Stimulated activated CD4-positive, alpha-beta T cell treated with anti-CD3 and anti-CD28 coated beads, Interleukin-4, amount 100 ng/mL, for 4 hours (primary cell): ENCODE measurements at places on chromosomes 6 and 20.

DNA sequence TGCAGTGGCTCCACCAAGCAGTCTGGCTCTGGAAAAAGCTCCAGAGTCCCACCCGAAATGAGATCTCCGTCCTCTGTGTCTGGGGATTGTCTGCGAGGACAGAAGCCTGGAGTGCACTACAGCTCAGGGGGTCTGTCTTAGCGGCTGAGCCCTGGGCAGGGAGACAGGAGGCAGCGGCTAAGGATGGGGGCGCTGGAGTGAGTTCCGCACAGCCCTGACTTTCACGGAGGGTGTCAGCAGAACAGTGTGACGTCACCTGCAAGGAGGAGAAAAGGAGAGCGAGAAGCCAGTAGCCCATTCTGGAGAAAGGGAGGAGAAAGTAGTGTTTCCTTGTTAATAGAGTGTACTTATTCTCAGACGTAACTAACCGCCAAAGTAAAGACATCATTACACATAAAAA is 97.6 kb downstream of the FAM50B start:
- no peak for DNase-seq

DNA sequence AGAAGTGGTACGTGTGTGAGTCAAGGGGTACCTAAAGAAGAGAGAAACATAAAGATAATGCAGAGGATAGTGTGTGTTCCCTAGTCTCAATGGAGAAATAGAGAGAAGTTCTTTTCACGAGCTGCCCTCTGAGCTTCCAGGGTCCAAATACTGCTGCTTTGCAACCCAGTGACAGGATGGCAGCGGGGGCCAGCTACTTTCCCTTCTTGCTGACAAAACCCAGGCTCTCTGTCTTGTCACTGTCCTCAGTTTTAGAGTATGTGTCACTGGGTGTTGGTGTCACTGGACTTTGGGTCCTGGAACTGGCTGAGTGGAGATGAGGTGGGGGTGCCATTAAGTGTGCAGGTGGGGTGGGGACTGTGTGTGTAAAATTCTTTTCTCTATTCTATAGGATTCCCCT is 265.6 kb downstream of the CDC5L start:
- no peak for DNase-seq

- DNase-seq: no peak
Observed at GRCh38 chr6:49958180-49958579, 5.8 kb downstream of the DEFB114 start.

DNA sequence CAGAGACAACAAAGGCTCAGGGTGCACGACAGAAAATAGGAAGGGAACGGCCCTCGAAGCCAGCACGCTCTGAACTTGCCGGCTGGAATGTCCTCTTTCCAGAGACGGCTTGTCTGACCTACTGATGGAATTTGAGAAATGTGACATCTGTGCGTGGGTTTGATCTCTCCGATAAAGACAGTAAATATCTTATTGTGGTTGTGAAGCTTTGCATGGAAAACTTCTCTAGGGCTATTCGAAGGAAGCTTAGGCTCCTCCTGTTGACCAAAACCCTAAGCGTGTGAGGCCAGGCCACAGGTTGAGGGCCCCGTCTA is 247.3 kb downstream of the ZNF217 start:
- DNase-seq: no peak

DNA sequence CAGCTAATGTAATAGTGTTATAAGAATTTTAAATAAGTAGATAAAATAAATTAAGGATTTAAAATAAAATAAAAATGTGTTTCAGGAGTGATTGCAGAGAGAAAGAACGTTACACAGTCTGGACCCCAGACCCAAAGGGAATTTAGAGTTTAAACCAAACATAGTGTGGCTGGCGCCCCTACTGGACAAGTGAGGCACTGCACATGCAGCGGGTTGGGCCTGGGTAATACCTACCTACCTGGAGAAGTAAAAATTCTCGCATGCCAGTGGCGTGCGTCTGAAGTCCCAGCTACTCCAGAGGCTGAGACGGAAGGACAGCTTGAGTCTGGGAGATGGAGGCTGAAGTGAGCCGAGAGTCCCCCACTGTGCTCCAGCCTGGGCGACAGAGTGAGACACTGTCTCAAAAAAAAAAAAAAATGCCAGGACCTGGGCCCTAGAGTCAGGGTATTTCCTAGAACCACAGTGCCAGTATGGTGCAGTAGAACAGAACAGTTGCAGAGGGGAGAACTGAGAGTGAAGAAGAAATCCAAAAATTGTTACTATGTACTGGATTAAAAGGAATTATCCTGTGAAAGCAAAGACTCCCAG is 71.4 kb upstream of the TCF21 start:
- peak; percentile 5 for DNase-seq

GRCh38 chr6:152223636-152224035 is 413.5 kb downstream of the SYNE1 start:
- no peak for DNase-seq

DNA sequence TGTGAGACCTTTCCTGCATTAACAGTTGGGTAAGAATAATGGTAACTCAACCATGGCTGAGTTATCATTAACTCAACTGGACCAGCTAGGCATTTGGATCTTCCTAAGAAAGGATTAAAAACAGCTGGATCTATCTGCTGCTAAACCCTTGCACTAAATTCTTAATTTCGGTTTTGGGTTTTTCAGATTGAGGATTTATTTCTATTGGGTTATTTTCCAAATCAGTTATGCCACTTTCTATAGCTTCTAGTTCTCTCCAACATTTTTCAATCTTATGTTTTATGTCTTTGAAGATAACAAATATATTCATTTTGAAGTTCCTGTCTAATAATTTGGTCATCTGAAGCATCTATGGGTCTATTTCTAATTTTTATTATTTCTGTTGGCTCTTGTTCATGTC is 92.5 kb downstream of the KIF13A start:
- DNase-seq: no peak
